Astrocyte (in vitro differentiated cells and primary cell): ENCODE measurements at places on chromosomes 5 and 9. TPM values are rescaled to one million over a fixed set of nuclear protein-coding genes. Genes with fewer than 3 reads are reported as not detected.
A peak's percentile ranks its signal among the peaks of the same experiment; 100 is the strongest.

DNA sequence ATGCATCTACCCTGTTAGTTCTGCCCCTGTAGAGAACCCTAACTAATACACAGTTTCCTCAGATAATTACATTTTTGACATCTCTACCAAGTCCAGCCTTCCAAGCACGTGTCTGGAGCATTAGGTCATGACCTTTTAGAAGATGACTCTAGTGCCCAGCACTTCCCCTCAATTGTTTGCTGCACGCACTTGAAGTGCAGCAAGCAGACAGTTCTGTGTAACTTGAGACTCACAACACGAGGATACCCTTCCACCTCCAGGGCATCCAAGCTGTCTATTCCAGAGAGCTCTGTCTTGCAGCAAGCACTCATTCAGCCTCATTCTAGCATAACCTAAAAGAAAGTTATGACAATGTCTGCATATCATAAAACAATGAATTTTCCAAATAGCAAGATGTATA lies 1410.5 kb upstream of the CDH18 start:
- DNase-seq: no peak

DNA sequence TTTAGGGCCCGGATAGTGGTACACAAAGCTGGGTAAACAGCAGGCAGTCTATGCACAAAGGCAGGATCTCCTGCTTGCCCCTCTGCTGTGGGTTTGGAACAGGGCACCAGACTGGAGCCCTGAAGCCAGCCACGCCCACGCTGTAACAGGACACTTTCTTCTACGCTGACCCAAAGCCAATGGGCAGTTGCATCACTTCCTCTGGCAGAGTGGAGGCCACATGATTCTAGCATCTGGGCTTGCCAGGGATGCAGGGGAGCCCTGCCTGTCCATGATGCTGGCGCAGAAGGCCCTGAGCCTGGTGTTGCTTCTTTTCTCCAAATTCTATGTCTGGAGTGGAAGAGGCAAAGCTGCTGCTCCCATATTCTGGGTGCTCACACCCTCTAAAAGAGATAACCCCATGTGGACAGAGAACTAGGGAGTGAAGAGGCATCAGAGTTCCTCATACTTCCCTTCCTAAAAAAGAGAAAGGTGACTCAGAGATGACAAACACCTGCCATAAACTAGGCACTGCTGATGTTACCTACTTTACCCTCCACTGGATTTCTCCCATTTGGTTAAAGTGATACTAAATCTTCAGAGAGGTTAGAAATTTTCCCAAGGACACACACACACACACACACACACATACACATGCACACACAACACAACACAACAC lies 260.3 kb upstream of the KLF4 start:
- DNase-seq: peak; percentile 93

GRCh38 chr5:60184606-60185005 lies 291.1 kb upstream of the PDE4D start:
- peak; percentile 58 for DNase-seq

DNA sequence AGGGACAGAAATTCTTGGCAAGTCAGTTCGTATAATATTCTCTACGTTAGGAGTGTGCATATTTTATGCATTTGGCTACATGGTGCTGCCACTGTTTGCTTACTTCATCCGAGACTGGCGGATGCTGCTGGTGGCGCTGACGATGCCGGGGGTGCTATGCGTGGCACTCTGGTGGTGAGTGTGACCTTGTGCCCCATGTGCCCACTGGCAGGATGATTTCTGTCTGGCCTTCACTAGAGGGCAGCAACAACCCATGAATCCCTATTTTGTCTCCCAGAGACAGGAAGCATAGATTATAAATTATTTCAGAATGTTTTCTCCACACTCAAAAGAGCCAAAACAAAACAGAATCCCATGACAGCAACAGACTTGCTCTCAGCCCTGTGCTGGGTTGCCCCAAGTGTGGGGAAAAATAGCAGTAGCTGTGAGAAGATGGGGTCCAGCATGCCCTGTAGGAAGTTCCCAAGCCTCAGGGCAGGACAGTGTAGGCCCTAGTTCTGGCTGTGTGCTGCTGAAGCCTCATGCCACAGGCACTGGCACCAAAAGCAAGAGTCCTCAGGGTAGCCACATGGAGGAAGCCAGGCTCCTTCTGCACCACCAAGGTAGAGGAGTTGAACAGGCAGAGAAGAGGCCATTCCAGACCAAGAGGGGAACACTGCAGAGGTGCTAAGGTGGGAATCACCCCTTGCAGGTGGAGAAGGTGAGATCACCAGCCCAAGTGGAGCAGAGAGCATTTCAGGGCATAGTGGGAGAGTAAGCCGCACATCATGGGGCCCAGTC lies 16.0 kb downstream of the SLC22A5 start:
- peak; percentile 16 for DNase-seq

DNA sequence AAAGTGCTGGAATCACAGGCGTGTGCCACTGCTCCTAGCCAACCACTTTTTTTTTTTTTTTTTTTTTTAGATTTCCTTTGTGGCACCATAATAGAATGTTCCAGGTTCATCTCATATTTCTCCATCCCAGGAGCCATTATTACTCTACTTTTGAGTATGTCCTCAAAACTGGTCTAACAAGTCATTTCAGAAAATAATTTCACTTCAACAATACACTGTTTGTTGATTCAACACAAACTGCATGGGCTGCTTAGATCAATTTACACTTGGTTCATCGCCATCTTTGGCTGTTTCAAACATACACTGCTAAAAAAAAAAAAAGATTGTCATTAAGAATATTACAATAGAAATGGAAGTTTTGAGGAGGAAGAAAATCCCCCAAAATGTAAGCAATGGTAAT lies 57.9 kb downstream of the CSNK1A1 start:
- no peak for DNase-seq

DNA sequence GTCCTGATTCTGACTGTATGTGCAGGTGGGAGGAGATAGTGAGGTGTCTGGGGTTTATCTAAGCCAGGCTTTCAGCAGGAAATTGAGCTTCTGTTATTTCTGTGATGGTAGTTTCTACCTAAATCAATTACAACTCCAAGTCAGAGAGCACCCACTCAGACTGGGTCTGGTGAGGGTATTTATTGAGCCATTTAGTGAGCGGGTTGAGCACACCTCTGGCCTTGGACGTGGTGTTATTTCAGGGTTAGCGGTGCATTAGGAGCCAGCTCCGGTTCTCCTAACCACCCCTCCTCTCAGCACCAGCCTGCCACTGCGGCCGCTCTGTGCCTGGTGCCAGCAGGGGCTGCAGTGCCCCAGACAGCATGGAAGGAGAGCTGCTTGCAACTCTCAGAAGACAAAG lies 238.9 kb downstream of the CACNA1B start:
- DNase-seq: no peak

GRCh38 chr9:83937861-83938455 lies 16.7 kb upstream of the KIF27 start:
- peak; percentile 36 for DNase-seq

DNA sequence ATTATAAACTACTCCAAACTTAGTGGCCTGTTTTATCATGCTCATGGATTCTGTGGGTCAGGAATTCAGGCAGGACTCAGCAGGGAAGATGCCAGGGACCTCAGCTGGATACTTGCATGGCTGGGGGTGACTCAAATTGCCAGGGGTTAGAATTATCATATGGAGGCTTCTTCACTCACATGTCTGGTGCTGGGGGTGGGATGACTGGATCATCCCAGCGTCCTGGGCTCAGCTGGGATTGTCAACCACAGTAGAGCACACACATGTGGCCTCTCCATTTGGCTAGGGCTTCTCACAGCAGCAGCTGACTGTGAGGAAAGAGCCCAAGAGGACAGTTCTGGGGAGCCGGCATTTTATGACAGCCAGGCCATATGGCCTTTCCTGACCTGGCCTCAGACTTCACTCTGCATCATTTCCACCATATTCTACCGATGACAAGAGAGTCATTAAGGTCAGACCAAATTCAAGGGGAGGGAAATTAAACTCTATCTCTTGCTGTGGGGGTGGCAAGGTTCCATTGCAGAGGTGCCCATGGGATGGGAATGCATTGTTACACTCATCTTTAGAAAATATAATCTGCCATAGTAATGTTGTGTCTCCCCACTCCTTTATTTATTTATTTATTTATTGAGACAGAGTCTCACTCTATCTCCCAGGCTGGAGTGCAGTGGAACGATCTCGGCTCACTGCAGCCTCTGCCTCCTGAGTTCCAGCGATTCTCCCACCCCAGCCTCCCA lies 5.2 kb upstream of the GRK6 start:
- DNase-seq: no peak

DNA sequence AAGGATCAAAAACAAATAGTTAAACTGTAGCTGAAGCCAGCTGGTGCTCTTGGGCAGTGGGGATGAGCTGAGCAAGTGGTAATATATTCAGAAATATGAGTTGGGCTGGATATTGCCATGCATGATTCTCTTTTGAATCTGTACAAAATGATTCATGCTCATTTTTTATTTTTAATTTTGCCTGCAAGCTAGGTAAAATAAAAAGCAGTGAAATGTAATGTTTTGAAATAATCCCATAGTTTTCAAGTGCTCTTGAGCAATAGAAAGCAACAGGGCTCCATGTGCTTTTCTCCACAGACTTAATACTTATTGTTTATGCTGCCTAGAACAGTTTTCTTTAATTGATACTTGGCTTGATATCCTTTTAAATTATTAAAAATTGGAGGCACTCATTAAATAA lies 489.3 kb downstream of the TLE4 start:
- no peak for DNase-seq

DNA sequence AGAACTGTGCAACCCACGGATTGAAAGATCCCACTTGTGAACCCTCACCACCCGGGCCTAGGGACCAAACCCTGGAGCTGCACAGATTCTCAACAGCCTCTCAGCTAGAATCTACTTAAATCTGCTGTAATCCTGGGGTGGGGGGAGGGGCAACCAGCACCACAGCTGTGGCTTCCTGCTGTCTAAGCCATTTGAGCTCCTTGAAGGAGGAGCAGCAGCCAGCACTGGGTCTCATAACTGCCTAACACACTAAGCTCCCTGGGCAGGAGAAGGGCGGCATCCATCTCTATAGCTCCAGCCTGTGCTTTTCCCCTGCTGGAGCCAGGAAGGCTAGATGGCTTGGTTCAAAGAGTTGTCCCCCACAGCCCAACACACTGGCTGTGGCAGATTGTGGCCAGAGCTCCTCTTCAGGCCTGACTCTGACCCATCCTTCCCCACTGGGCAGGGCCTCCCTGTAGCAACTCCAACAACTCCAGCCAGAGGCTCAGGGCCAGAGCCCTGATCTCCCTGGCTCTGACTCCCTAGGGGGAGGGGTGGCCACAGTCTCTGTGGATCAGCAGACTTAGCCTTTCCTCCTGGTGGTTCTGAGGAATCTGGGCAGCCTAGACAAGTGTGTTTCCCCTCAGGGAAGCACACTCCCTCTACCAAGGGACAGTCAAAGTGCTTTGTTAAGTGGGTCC lies 72.0 kb upstream of the C9orf72 start:
- no peak for DNase-seq

DNA sequence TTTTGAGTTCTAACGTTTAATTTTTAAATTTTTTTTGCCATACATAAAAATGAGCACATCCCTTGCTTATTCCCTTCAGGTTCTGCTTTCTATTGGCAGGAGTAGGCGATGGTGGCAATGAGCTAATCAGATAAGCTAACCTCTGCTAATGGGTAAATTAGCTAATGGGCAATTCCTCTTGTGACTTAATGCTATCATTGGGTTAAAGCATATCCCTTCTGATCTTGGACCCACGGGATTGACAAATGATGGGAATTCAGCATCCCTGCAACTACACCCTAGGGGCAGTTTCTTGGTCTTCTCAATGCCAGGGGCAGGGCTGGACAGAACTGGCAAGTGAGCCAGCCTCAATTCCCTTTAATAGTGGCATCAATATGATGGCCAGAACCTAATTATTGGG lies 70.2 kb upstream of the IL12B start:
- DNase-seq: no peak

DNA sequence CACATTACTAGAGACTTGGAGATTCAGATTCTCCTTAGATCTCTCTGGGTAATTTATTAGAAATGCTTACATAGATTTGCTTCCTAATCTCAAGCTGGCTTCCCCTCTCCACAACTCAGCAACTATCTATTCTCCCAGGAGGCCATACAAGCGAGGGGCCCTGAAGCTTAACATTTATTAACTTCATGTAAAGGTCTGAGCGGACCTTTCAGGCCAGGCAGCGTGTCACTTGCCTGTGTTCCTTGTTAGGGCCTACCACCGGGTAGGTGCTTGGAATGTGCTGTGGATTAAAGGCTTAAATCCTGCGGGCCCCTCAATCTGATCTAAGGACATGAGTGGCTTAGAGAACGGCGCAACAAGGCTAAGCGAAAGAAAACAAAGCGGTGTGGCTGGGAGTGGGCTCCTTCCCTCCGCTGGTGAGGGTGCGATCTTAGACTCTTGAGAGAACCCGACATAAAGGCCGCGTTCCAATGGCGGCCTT lies 712 bp upstream of the HSPA4 start:
- DNase-seq: no peak

DNA sequence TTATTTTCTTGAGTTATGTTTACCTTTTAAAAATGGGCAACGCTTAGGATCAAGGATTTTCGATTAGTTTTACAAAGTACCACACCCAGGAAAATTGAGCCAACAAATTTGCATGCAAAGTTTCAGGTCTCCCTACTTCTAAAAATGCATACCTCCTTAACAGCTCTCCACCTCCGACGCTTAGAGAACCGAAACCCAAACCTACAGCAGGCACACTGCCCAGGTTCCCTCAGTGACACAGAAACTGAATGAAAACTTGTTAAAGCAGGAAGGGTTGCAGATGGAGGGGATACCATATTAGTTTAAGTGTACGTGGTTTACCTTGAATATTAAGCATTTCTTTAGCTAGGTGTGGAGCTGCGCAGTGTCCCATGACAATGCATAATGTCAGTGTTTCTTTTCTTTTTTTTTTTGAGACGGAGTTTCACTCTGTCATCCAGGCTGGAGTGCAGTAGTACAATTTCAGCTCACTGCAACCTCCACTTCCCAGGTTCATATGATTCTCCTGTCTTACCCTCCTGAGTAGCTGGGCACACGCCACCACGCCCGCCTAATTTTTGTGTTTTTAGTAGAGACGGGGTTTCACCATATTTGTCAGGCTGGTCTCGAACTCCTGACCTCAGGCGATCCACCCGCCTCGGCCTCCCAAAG lies 1.6 kb upstream of the SUB1 start:
- DNase-seq: no peak

GRCh38 chr9:23630488-23630887 lies 195.6 kb downstream of the ELAVL2 start:
- no peak for DNase-seq

GRCh38 chr5:142576804-142577203 lies 109.1 kb downstream of the FGF1 start:
- no peak for DNase-seq

GRCh38 chr5:179732918-179733771 lies 523 bp downstream of the MAML1 start:
- DNase-seq: peak; percentile 24

Gene SLC22A4
- total RNA-seq: 4.1 and 4.5 TPM in 2 replicates

Gene PHPT1
- total RNA-seq: 192 and 215 TPM in 2 replicates

Gene PCDHB16
- 3.2 and 4.4 TPM in 2 replicates for total RNA-seq

Gene ASPN
- total RNA-seq: not detected in 2 replicates

Gene ZNF454
- total RNA-seq: not detected in 2 replicates

Gene RC3H2
- 68.2 and 69.0 TPM in 2 replicates for total RNA-seq

Gene CCDC183
- total RNA-seq: 0.84 and 1.3 TPM in 2 replicates

Gene COL5A1
- 1,055 and 1,568 TPM in 2 replicates for total RNA-seq
